Fibroblast of pulmonary artery (primary cell): ENCODE measurements at places on chromosomes 6 and 20.

DNA sequence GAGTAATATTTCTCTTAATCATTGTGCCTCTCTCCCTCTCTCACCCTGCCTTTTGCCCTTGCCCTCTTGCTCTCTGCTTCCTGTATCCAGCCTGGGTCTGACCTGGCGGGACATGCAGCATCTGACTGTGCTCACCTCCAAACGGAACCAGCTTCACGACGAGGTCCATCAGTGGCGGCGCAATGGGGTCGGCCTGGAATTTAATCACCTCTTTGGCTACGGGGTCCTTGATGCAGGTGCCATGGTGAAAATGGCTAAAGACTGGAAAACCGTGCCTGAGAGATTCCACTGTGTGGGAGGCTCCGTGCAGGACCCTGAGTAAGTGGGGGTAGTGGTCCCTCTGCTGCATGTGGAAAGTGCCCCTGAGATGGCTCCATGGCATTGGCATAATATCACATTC is 65.9 kb downstream of the BFSP1 start:
- DNase-seq: no peak

DNA sequence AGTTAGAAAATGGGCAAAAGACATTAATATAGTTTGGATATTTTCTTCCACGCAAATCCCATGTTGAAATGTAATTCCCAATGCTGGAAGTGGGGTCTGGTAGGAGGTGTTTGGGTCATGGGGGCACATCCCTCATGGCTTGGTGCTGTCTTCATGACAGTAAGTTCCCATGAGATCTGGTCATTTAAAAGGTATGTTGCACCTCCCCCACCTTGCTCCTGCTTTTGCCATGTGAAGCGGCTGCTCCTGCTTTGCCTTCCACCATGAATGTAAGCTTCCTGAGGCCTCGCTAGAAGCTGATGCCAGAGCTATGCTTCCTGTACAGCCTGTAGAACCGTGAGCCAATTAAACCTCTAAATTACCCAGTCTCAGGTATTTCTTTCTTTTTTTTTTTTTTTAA is 16.3 kb upstream of the TMEM14A start:
- no peak for DNase-seq

GRCh38 chr20:57661746-57662455 is 41.7 kb upstream of the ZBP1 start:
- no peak for DNase-seq

GRCh38 chr20:59708326-59708725 is 104.0 kb downstream of the PHACTR3 start:
- DNase-seq: no peak

- no peak for DNase-seq
These were observed 214.0 kb upstream of the EXOC2 start for GRCh38 chr6:906920-907319.

DNA sequence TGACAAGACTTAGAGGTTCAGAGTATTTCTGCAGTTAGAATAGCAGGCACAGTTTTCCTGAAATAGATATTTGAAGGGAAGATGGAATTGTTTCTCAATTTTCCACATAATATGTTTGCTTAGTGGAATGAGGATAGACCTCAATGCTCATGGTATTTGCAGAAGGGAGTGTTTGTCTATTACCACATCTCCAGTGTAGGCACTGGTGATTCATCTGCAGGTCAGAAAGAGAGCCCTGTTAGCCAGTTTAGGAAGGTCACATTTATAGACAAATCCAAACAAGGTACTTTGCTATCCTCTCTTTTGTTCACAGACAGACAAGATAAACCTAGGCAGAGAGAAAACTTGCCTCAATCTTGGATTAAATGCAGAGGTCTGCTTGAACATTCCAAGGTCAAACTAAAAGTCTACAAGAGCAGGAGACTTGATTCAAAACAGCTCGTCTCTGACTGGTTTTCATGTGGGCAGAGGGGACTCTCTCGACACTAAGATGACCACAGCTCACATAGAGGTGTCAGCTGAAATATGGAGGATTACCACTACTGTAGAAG is 22.8 kb downstream of the ISM1 start:
- no peak for DNase-seq

- DNase-seq: peak; percentile 53
These were observed 42.4 kb upstream of the ADGRF4 start for GRCh38 chr6:47655719-47656595.

GRCh38 chr20:24572862-24573261 is 103.4 kb downstream of the SYNDIG1 start:
- no peak for DNase-seq

DNA sequence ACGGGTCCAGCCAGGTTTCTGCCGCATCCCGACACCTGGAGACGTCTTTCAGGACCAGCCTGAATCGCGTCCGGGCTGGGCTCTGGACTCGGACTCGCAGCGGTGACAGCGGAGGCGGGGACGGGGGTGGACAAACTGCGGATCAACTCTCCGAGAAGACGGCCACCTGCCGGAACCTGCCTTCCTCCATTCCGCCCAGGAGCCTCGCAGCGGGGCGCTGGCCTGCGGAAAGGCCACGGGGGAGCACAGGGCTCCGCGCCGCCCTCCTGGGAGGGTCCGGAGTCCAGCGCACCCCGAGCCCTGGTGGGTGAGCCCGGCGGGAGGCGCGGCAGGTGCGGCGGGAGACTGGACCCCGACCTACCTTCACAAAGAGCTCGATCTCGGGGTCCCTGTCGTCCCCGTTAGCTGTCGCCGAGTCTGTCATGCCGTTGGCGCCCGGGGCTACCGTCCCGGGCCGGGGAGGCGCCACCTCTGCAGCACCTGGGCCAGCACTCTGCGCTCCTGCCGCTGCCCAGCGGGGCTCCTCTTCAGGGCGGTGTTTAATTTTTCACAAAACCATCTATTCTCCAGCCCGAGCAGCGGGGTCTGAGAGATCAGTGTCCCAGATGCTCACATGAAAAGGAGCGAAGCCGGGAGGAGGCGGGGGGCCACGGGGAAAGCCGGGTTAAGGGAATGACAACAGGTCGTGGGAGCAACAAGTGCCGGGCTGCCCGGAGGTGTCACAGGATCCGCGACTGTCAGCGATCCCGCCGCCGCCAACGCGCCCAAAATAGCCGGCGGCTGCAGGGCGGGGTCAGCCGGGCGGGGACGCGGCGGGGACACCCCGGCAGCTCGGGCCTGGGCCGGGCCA is at the start of gene CLIC5:
TSS of gene CLIC5 (minus strand) at position 742 of the 850 bp plus-strand sequence. CDS start at position 424, 318 bp downstream.
- no peak for DNase-seq

- peak; percentile 95 for DNase-seq
These were observed 27.9 kb downstream of the PPARD start for GRCh38 chr6:35370124-35370741.

- DNase-seq: no peak
These were observed 20.4 kb upstream of the EXOC2 start for GRCh38 chr6:713351-713750.

DNA sequence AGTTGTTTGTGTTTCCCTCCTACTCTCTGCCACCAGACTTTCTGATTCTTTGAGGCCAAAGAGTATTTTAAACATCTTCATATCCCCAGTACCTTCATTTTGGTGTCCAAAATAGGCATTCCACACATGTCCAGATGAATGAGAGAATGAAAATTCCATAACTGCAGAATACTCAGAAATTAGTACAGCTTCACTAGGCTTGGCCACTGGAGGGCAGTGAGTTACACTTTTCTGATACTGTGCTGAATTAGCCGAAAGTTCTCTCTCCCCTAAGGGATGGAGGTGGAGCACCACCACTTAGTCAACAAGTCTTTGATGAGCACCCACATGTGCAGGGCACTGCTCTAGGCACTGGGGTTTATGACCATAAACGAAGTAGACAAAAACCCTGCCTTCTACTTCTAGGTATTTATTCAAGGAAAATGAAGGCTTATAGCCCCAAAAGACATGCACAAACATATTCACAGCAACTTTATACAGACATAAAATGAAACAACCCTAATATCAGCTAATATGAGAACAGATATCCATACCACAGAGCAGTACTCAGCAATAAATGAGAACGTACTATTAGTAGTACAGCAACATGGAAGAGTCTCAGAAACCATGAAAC is 46.1 kb upstream of the TMEM217 start:
- peak; percentile 68 for DNase-seq

GRCh38 chr6:3707024-3707423 is 44.5 kb downstream of the PXDC1 start:
- peak; percentile 55 for DNase-seq

- no peak for DNase-seq
These were observed 138.4 kb downstream of the PREX1 start for GRCh38 chr20:48689388-48689787.

DNA sequence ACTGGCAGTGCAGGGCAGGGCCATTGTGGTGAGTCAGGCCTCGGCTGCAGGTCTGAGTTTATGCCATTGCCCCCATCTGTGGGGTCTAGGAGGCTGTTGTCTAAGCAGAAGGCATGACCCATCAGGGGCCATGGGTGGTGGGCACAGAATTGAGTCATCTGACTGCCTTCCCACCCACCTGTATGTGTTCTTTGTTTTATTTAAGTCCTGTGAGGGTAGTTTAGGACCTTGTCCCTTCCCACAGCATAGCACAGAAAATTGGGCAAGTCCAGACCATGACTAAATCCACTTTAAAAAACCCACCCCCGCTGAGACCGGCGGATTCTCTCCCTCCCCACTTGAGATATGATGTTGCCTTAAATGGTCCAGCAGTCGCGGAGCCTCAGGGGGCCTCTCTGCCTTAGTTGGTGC is 40.3 kb downstream of the ERMARD start:
- no peak for DNase-seq

DNA sequence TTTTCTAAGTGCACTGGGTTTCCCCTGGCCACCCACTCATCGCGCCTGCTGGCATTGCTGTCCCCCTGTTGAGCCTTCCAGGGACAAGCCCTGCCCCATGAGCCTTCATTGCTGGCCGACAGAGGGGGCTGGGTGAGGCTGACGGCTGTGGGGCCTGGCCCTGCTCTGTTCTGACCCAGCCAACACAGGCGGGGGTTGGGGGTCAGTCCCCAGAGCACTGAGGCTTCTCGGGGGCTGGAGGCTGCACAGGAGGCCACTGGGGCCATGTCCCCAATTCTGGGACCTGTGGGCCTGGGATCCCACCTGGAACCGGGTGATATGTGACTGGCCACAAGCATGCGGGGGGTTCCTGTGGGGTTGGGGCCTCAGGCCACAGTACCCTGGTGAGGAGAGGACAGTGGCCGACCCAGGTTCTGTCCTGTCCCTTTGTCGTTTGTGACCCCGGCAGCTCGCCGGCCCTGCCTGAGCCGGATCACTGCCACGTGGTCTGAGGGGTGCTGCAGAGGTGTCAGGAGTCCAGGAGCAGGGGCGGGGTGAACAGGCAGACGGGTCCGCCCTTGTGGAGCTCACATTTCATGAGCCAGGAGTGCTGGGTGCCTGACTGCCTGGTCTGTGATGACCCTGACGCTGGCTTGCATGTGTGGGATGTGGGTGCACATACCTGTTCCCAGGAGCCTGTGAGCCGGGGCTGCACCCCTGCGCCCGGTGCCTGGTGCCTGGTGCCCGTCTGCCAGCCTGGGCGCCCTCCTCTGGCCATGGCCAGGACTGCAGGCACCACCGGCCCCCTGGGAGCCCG is 2.1 kb upstream of the COL20A1 start:
- peak; percentile 11 for DNase-seq

DNA sequence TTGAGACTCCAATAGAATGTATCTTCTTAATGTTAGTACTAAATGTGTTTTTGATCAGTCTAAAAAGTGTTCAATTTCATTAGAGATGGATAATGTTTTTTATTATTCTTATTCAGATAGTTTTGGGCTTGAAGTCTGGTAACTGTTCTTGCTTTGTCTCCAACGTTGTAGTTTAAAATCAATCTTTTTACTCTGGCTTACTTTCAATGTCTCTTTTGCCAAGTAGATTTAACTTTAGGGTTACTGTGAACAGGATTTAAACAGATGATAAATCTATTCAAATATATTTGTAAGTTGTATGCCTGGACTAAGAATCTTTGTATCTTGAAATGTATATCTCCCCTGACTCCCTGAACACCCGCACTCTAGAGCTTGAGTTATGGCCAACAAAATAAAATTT is 51.1 kb downstream of the SGK1 start:
- no peak for DNase-seq

DNA sequence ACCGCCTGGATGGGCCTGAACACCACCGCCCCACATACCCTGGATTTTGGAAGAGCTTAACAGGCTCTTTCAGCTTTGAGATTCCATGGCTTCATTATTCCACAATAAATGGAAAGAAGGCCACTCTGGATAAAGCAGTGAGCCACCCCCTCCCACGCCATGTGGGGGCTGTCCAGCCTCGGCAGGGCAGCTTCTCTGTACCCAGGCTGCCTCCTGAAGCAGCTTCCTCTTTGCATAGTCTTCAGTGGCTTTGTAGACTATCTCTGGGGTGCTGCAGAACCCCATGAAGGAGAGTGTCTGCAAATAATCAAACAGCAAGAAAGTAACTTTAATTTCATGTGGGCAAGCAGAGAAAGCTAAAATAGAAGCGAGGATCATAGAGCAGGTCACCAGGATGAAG is 96.6 kb upstream of the NXT1 start:
- no peak for DNase-seq

GRCh38 chr20:20371681-20372080 is 3.8 kb downstream of the INSM1 start:
- no peak for DNase-seq
